ENCODE measurements at places on chromosomes 6 and 20. TPM values are rescaled to one million over a fixed set of nuclear protein-coding genes. Genes with fewer than 3 reads are reported as not detected.

The COL9A3 gene
- 0.39 TPM for total RNA-seq

The RAB32 gene
- 89.8 TPM for total RNA-seq

The RAB23 gene
- total RNA-seq = 46.0 TPM

The ZSCAN23 gene
- total RNA-seq = 4.7 TPM

The MEP1A gene
- total RNA-seq = not detected

The TAAR8 gene
- total RNA-seq = not detected

The B3GAT2 gene
- not detected for total RNA-seq

The DUSP15 gene
- 0.20 TPM for total RNA-seq

The ARMC2 gene
- 2.5 TPM for total RNA-seq

The OR12D3 gene
- total RNA-seq = not detected

The SLC44A4 gene
- total RNA-seq = not detected

The TGM3 gene
- total RNA-seq = not detected

The ACTL10 gene
- 3.5 TPM for total RNA-seq

The GTSF1L gene
- total RNA-seq = not detected

The GSTA2 gene
- total RNA-seq = not detected

The SDCBP2 gene
- 1.8 TPM for total RNA-seq

The SRMS gene
- not detected for total RNA-seq

The DDR1 gene
- 48.4 TPM for total RNA-seq

The ME1 gene
- total RNA-seq = 32.6 TPM

The MAK gene
- total RNA-seq = not detected

The SLC35F1 gene
- total RNA-seq = 0.07 TPM

The HRH3 gene
- total RNA-seq = not detected

The COL12A1 gene
- total RNA-seq = 724 TPM

The TENT5A gene
- total RNA-seq = 63.9 TPM

The DEFB112 gene
- not detected for total RNA-seq

The HLA-DOA gene
- not detected for total RNA-seq

The TMEM217 gene
- total RNA-seq = 1.4 TPM

The NKX2-4 gene
- total RNA-seq = not detected

The AVP gene
- not detected for total RNA-seq

The BTNL2 gene
- not detected for total RNA-seq

The GNRH2 gene
- total RNA-seq = 0.26 TPM

The MUCL3 gene
- total RNA-seq = not detected

The VWA7 gene
- 0.26 TPM for total RNA-seq

The YTHDF1 gene
- total RNA-seq = 21.3 TPM

The RBPJL gene
- total RNA-seq = not detected

The DLL1 gene
- total RNA-seq = 0.78 TPM

The RPP40 gene
- total RNA-seq = 17.9 TPM

The EYS gene
- total RNA-seq = under 0.01 TPM

The KHDC1L gene
- not detected for total RNA-seq

The TRAPPC3L gene
- total RNA-seq = not detected

The SLC22A2 gene
- 1.7 TPM for total RNA-seq

The KCNG1 gene
- 18.6 TPM for total RNA-seq

The TREML2 gene
- not detected for total RNA-seq

All from smooth muscle cell of the pulmonary artery (primary cell).